NCI-H2081 treated with DMSO at 0.1 percent for 48 hours (cell line): ENCODE measurements at places on chromosomes 7 and 10.

- DNase-seq = no peak
These were observed 201.6 kb downstream of the PARD3 start for GRCh38 chr10:34613491-34613890.

GRCh38 chr10:110613996-110614495 is 30.1 kb upstream of the RBM20 start:
- no peak for DNase-seq

- DNase-seq = no peak
These were observed 186.8 kb downstream of the USP6NL start for GRCh38 chr10:11424456-11425295.

DNA sequence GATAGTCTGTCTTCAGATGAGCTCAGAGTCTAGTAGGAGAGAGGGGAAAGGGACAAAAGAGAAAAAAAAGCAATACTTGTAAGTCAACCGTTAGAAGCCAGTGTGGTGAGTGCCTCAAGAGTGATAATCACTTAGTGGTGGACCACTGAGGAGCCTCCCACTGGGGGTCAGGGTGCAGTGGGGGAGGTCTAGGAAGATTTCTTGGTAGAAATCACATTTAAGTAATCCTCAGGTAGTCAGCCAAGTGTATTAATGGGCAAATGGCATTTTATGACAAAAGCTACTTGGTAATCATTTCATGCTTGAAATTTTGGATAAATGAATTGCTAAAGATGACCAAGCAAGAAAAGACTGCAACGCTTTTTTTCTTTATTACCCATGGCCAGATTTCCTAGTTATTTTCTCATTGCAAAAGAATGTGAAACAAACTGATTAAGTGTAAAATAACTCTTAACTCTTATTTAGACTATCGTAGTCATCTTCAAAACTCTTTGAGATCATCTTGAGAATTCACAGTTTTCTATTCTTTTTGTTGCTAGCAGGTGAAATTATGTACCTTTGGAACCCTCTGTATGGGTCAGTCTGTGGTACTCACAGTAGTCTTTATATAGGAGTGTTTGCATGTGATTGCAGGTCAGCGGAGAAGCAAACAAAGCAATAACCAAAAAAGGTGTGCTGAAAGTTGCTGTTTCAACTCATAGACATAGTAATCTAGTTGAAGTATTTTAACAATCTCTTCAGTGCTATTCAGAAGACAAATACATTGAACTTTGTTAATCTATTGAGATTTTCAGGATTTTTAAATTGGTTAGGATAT is 63.9 kb downstream of the PPP1R9A start:
- DNase-seq = no peak

GRCh38 chr7:1811850-1812508 is 141.9 kb downstream of the ELFN1 start:
- DNase-seq = no peak

DNA sequence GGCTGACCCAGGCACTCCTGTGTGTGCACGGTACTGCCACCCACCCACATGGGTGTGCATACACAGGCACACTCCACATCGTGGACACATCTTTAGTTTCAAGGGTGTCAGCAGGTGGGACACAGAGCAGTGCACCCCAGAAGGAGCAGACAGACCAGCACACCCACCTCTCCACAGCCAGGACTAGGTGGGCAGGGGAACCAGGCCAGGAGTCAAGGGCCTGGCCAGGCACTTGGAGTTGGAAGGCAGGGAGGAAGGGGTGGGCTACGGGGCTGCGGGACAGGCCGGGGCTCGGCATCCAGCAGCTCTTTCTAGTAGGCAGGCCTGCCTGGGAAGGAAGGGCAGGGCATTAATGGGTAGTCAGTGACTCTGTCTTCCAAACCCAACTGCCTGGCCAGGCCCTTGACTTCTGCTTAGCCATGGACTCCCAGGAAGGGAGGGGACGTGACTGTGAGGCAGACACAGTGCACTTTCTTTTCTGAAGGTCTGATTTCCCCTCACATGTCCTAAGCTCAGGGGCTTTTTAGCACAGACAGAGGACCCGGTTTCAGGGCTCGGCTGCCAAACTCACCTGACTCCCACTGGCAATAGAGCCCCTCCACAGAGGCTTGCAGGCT is 14.6 kb downstream of the RASGEF1A start:
- DNase-seq = no peak

DNA sequence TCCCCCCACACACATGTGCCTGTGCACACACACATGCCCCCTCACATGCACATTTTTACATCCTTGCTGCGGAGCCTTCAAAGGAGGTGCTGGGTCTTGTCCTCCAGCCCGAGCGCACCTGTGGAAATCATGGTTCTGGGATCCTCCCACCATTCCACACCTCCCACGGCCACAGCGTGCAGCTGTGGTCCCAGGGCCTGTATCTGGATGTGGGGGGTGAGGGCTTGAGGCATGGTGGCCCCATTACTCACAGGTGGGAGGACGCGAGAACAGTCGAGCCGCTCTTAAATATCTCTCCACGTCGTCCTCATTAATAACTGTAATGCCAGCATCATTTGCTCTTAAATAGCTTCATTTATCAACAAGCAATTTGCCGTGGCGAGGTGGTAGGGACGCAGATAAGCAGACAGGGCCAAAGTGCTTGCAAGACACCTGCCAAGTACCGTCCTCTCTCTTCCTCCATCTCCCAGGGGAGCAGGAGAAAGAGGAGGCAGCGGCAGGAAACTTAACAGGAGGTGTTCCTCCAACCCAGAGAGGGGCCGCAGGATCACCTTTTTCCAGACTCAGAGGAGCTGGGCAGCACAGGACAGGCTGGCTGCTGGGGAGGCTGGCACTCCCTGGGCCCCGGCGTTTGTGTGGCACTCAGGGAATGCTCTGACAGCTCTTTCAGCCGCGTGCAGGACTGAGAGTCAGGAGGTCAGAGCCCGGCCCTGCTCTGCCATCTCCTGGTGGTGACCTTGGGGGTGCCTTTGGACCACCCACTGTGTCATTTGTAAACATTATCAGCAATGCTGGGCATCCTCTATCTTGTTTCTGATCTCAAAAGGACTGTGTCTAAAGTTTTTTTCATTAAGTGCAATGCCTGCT is 87.4 kb downstream of the CDH23 start:
- DNase-seq = no peak

- DNase-seq = no peak
These were observed 434.9 kb upstream of the KLF6 start for GRCh38 chr10:4219901-4220300.

- no peak for DNase-seq
These were observed 45.5 kb upstream of the ZNF716 start for GRCh38 chr7:57404343-57404966.

GRCh38 chr10:42868530-42868929 is 85.9 kb downstream of the BMS1 start:
- DNase-seq = no peak

DNA sequence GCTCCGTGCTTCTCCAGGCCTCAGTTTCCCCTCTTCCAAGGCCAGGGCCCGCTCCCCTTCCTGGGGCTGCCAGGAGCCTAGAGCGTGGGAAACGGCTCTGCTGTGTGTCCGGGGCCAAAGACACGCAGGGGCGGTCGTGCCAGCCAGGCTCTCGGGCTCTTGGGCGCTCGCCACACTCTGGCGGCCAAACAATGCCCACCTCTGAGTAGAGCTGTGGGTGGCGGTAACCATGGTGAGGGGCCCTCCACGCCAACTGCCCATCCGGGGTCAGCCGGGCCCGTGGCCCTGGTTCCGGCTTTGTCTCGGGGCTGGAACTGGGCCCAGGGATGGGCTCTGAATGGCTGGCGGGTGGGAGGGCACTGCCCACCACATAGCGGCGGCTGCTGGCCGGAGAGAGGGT is 16.0 kb downstream of the GRIFIN start:
- DNase-seq = no peak

- no peak for DNase-seq
These were observed 127.0 kb downstream of the SEC23IP start for GRCh38 chr10:120019568-120019967.

- no peak for DNase-seq
These were observed 428.2 kb upstream of the POT1 start for GRCh38 chr7:125357676-125358455.

- DNase-seq = no peak
These were observed 35.2 kb upstream of the GTF2I start for GRCh38 chr7:74622228-74622749.

- DNase-seq = no peak
These were observed 40.6 kb downstream of the ZNF438 start for GRCh38 chr10:30990971-30991646.

DNA sequence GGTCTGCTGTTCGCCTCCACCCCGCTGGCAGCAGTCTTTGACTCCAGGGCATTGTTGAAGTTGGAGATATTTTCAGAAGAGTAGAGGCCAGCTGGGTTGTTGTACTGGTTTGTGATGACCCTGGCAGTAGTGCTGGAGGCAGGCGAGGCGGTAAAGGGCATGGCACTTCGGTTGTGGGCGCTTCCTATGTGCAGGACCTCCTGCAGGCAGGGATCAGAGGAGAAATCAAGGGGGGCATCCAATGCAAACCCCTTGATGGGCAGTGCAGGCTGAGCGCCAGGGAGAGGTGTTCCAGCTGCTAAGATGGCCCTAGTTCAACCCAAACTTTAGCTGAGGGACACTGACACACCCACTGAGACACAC is 27.0 kb downstream of the PDLIM1 start:
- DNase-seq = no peak

- DNase-seq = no peak
These were observed 37.6 kb upstream of the FOXL3 start for GRCh38 chr7:252216-252965.

- DNase-seq = no peak
These were observed 84.9 kb upstream of the SEC61G start for GRCh38 chr7:54843841-54844355.

GRCh38 chr10:99560277-99561126 is 27.8 kb downstream of the NKX2-3 start:
- no peak for DNase-seq

GRCh38 chr7:151705636-151706276 is 171.2 kb downstream of the PRKAG2 start:
- DNase-seq = no peak

- DNase-seq = no peak
These were observed 58.4 kb downstream of the DNAJB6 start for GRCh38 chr7:157395206-157395605.

DNA sequence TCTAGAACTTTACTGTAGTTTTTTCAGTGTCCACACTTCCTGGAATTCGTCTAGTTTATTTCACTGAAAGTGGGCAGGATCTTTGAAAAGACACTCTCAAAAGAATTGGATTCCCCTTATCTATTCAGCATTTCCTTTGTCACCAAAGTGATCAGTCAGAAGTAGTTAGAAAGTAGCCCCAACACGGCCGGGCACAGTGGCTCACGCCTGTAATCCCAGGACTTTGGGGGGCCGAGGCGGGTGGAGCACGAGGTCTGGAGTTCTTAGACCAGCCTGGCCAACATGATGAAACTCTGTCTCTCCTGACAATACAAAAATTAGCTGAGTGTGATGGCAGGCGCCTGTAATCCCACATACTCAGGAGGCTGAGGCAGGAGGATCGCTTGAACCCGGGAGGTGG is 69.0 kb upstream of the KMT2C start:
- no peak for DNase-seq

DNA sequence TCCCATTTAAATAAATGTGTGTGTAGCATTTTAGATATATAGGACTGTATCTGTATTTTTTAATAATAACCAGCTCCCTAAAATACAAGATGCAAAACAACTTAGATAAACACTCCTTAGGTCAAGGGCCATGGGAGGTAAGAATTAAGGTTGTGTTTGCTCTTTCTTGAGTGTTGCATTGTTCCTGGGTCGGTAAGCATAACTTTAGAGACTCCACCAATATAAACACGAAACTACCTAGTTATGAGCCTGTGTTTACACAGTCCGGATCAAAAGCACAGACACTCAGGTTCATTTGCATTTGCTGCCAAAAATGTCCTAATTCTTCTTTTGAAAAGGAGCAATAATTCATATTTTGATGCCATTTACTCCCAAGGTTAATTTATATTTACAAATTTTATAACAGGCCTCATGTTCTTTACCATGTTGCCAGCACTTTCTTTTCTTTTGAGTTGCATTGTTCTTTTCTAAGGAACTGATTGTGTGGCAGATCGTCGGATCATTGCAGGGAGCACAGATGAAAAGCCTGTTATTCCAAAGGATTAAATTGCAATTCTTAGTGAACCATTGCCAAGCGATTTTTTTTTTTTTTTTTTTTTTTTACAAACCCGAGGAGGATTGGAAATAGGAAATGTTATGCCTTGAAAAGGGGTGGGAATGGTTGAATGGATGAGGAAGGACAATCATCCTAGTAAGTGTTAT is 45.8 kb upstream of the GLCCI1 start:
- no peak for DNase-seq

DNA sequence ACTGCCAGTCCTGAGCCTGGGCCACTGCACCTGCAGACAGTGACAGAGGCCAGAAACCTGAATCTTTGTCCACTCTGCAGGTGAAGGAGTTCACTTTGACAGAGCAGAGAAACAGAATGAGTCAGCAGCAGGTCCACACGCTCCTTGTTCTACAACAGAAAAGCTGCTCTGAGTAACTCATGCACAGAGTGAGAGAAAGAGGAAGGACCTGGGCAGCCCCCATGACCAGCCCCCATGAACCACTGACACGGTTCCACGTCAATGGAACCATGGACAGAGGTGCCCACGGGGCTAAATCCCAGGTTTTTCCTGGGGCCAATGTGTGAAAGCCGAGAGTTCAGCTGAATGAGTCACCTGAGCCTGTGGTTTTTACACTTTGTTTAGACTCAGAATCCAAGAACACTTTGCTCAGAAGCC is 40.8 kb upstream of the CTBP2 start:
- DNase-seq = no peak

DNA sequence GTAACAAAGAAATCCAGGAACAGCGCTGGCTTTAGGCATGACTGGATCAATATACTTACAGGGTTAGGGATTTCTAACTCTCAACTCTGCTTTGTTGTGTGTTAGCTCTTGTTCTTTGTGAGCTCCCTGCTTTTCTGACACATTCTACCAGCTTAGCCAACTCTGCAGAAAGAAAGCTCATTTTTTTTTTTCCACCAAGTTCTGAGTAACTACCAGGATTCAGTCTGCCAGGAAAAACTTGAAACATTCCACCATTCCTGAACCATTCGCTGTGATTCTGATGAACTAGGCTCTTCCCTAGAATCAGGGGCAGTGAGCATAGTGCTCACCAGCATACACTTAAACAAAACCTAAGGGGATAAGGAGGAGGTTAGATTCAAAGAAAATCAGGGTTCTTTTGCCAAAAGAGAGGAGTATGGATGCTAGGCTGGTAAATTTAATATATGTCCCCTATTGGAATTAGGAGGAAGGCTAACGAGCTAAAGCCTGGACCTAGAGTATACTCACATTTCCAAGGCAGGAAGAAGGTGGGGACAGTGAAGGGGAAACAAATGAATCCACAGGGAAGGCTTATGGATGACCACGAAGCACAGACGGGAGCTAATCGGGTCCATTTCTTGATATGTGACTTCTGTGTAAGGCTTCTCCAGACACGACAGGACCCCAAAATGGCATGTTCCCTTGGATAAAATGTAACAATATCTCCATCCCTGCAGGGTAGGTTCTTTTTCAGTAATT is 183.4 kb downstream of the PRKG1 start:
- DNase-seq = no peak

GRCh38 chr10:18043148-18044006 is 91.7 kb downstream of the SLC39A12 start:
- no peak for DNase-seq
